ENCODE measurements at places on chromosomes 5 and 9. TPM values are rescaled to one million over a fixed set of nuclear protein-coding genes. Genes with fewer than 3 reads are reported as not detected.

The FST gene
- 9.6 TPM for polyA plus RNA-seq

The MAP1B gene
- polyA plus RNA-seq = 2.4 TPM

- DNase-seq = no peak
Measured at GRCh38 chr9:88339317-88339716, 48.9 kb upstream of the SPIN1 start.

DNA sequence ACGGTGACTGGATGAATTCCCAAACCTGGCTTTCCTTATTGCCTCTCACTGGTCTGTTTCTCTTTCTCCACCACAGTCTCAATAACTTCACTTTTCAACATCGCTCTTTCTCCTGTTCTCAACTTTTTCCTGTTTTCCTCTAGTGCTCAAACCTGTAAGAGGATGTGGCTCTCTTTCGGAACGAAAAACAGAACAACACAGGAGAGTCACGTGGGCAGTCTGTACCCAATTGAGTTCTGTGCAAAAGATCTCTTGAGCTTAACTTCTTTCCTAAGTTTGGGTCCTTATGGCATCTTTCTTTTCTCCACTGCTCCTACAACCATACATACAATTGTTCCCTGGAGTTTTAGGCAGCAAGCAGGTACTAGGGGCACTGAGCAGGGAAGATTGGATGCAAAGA is 8.9 kb downstream of the HAVCR1 start:
- DNase-seq = no peak

All from stomach (tissue), 19 donors.